Osteoblast (primary cell): ENCODE measurements at places on chromosomes 6 and 20. TPM values are rescaled to one million over a fixed set of nuclear protein-coding genes. Genes with fewer than 3 reads are reported as not detected.

EYA4 gene
- 35.5 and 35.9 TPM in 2 replicates for total RNA-seq

MYBL2 gene
- total RNA-seq, result 1.8 and 2.5 TPM in 2 replicates

FAXC gene
- 0.88 and 1.1 TPM in 2 replicates for total RNA-seq

SEMG1 gene
- not detected in 2 replicates for total RNA-seq

GPLD1 gene
- 0.72 and 0.88 TPM in 2 replicates for total RNA-seq

BMP6 gene
- 0.59 and 0.72 TPM in 2 replicates for total RNA-seq

TGM3 gene
- total RNA-seq, result not detected in 2 replicates

EYS gene
- total RNA-seq, result under 0.01 TPM in 2 replicates

PRND gene
- total RNA-seq, result not detected in 2 replicates

LY6G5B gene
- total RNA-seq, result 4.1 and 5.4 TPM in 2 replicates

DNA sequence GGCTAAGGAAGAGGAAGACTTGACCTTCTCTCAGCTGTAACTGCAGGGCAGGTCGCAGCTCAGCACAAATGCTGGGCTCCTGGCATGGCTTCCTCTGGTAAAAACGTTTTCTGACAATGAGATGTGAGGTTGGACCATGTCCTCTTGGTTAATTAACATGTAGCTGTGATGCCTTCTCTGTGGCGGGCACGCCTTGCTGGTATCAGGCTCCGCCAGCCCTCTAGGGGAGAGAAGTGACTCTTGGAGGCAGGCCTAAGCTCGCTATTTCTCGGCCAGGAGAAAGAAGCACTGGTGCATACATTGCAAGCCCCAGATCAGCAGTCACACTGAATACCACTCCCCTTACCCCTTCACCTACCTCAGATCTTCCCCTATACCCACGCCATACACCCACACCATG lies 65.0 kb downstream of the QRSL1 start:
- H3K4me1 ChIP-seq, result peaks cover 9% of the 10 kb centered on the region
- DNase-seq, result no peak
- H3K27ac ChIP-seq, result no peak overlapping the region

- DNase-seq, result no peak
- H3K27ac ChIP-seq, result no peak overlapping the region
- H3K4me1 ChIP-seq, result no peaks in the 10 kb centered on the region
- no peak overlapping the region for H3K4me3 ChIP-seq
- no peaks in the 10 kb centered on the region for H3K27me3 ChIP-seq
- no peaks in the 10 kb centered on the region for H3K36me3 ChIP-seq
These were observed 705.3 kb downstream of the KIF16B start for GRCh38 chr20:15867899-15868298.

GRCh38 chr6:22926790-22927354 lies 357.5 kb downstream of the HDGFL1 start:
- no peak overlapping the region for H3K27ac ChIP-seq

GRCh38 chr6:54579011-54579410 lies 267.6 kb upstream of the FAM83B start:
- no peak for DNase-seq
- H3K36me3 ChIP-seq, result no peaks in the 10 kb centered on the region
- no peaks in the 10 kb centered on the region for H3K4me1 ChIP-seq
- H3K27ac ChIP-seq, result no peak overlapping the region

DNA sequence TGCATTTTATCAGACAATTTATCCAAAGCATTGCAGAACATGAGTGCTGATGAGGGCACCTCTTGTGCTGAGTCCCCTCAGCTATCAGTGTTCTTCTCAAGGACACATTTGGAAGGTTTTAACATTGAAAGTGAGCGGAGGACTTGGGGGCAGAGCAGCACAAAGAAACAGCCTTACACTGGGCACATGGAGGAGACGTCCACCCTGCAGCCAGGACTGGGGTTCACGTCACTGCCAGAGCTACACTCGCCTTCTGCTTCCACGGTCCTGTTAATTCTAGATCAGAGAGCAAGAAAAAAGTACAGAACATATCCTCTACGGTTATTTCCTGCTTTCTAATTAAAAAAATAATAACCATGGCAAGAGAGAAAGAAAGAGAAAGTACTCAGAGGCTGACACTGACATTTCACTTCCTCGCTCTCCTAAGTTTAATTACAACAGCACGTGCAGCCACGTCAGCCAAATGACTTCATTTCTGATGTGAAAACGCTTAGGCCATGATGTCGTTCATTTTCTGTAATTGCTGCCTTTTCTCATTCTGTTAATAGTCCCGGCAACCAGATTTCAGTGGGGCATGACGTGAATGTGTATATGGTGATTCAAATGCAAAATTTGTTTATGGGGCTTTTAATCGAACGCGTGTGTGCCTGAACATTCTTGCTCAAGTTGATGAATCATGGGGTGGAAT lies 5.1 kb downstream of the PRND start:
- no peak overlapping the region for H3K27ac ChIP-seq
- DNase-seq, result peak; percentile 75
- no peaks in the 10 kb centered on the region for H3K4me1 ChIP-seq
- no peaks in the 10 kb centered on the region for H3K36me3 ChIP-seq

DNA sequence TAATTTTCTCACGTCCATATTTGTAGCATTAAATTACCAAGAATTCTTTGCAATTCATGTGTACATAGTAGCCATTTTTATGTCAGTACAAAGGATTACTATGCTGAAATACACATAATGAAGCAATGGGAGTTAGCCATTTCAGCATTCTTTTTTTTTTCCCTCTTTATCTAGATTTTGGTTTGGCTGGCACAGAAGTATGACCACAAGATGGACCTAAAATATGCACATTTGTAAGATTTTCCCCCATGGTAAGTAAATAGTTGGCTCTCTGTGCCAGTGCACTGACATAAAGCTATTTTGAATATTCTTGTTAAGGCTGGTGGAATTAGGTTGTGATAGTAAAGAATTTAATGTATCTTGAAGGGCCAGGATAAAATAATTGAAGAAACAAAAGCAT lies 486.1 kb upstream of the BTBD3 start:
- no peak for DNase-seq
- H3K4me3 ChIP-seq, result no peak overlapping the region
- H3K27ac ChIP-seq, result no peak overlapping the region
- peaks cover 9% of the 10 kb centered on the region for H3K4me1 ChIP-seq
- no peaks in the 10 kb centered on the region for H3K36me3 ChIP-seq

DNA sequence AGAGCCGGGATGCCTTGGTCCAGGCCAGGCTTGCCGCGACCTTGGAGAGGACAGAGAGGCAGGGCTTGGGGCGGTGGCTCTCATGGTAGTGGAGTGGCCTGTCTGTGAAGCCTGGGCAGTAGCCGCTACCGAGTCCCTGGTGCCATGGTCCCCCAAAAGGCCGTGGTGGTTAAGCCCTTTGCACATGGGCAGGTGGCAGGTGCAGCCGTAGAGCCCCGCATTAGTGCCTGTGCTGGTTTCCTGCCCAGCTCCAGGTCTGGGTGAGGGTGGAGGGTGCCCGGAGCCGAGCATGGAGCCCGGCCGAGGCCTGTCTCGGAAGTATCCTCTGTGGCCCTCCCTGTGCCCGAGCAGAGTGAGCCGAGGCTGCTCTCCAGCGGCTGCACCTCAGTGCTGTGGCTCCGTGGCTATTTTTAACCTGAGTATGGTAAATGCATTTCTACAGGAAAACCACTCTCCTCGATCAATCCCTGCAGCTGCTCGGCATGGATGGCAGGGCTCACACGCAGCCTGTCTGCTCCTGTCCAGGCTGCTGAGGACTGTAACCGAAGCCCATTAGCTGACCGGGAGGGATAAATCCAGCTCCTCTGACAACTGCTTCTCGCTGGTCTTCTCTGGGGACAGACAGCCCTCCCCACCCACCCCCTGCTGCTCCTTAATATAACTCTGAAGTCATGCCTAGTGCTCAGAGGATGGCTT lies 36.3 kb upstream of the GATA5 start:
- H3K36me3 ChIP-seq, result no peaks in the 10 kb centered on the region
- H3K27ac ChIP-seq, result no peak overlapping the region
- no peak overlapping the region for H3K4me3 ChIP-seq
- DNase-seq, result no peak
- H3K27me3 ChIP-seq, result peaks cover 12% of the 10 kb centered on the region

- H3K27me3 ChIP-seq, result no peaks in the 10 kb centered on the region
- no peaks in the 10 kb centered on the region for H3K36me3 ChIP-seq
- DNase-seq, result no peak
- no peak overlapping the region for H3K4me3 ChIP-seq
- no peaks in the 10 kb centered on the region for H3K4me1 ChIP-seq
These were observed 253.6 kb downstream of the RNGTT start for GRCh38 chr6:88709819-88710246.

DNA sequence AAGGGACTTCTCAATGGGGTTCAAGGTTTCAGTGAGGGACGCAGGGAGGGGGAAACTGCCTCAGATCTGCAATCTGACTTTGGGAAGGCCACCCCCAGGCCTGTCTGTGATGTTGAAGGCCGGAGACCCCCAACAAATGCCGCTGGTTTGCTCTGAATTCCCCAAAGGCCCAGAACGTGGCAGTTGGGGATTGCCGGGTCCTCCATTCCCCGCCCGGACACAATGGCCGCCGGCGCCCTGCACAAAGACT lies 326 bp upstream of the BCL2L1 start:
- peak overlapping the region; percentile 84 for H3K4me3 ChIP-seq
- no peaks in the 10 kb centered on the region for H3K27me3 ChIP-seq
- peaks cover 20% of the 10 kb centered on the region for H3K36me3 ChIP-seq
- peak; percentile 87 for DNase-seq

- H3K36me3 ChIP-seq, result no peaks in the 10 kb centered on the region
- peak; percentile 62 for DNase-seq
- H3K4me3 ChIP-seq, result no peak overlapping the region
- H3K27me3 ChIP-seq, result no peaks in the 10 kb centered on the region
These were observed 87.7 kb downstream of the CEBPB start for GRCh38 chr20:50278377-50278683.

DNA sequence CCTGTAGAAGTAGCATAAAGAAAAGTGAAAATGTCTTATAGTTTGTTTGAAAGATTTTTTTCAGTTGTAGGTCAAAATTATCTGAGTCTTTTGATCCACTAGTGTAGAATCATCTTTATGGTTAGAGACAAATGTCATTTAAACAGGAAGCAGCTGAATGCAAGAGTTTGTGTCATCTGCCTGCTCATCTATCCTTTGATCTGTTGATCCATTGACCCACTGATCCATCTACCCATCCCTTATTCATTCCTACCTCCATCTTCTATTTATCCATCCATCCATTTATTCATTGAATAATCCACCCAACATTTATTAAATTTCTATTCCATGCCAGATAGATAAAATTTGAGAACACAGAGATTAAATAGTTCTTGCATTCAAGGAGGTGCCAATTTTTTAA lies 62.6 kb downstream of the MKKS start:
- DNase-seq, result no peak
- no peak overlapping the region for H3K4me3 ChIP-seq
- no peaks in the 10 kb centered on the region for H3K36me3 ChIP-seq
- H3K27me3 ChIP-seq, result no peaks in the 10 kb centered on the region

GRCh38 chr6:136685540-136686108 lies 106.7 kb downstream of the MAP3K5 start:
- no peaks in the 10 kb centered on the region for H3K36me3 ChIP-seq
- H3K27me3 ChIP-seq, result no peaks in the 10 kb centered on the region
- H3K27ac ChIP-seq, result no peak overlapping the region
- no peak overlapping the region for H3K4me3 ChIP-seq

GRCh38 chr6:31272436-31272835 lies 544 bp upstream of the HLA-C start:
- H3K36me3 ChIP-seq, result peaks cover 9% of the 10 kb centered on the region
- no peak for DNase-seq
- H3K4me3 ChIP-seq, result peak overlapping the region; percentile 84
- peaks cover 22% of the 10 kb centered on the region for H3K27me3 ChIP-seq
- H3K4me1 ChIP-seq, result peaks cover 3% of the 10 kb centered on the region

DNA sequence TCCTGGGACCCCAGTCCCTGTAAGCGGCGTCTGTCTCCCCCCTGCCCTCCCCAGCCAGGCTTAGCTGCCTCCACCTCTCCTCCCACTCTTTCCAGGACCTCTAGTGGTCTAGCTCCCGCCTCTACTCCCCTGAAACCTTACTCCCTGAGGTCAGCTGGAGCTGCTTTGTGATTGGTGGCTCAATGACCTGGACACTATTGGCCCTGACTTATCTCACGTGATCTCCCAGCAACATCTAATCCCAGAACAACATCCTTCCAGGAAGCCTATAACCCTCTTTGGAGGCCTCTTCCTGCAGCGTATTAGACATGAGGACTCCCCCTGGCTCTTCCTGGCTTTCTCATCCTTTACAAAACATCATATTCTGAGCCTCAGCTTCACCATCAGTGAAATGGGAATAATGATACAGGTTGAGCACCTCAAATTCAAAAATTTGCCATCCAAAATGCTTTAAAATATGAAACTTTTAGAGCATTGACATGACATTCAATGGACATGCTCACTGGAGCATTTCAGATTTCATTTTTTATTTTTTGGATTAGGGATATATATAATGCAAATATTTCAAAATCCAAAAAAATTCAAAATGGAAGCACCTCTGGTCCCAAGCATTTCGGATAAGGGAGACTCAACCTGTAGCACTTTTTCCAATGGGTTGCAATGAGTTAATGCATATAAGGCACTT lies 16.3 kb upstream of the SRC start:
- H3K27ac ChIP-seq, result no peak overlapping the region
- H3K4me1 ChIP-seq, result peaks cover 13% of the 10 kb centered on the region
- no peak for DNase-seq
- no peaks in the 10 kb centered on the region for H3K36me3 ChIP-seq

- DNase-seq, result no peak
- no peak overlapping the region for H3K4me3 ChIP-seq
- H3K4me1 ChIP-seq, result no peaks in the 10 kb centered on the region
- H3K36me3 ChIP-seq, result peaks cover 33% of the 10 kb centered on the region
These were observed 36.5 kb downstream of the WDR27 start for GRCh38 chr6:169665289-169665688.
